ENCODE measurements at places on chromosomes 5 and 9.

- DNase-seq = no peak
These were observed 30.5 kb downstream of the LARS1 start for GRCh38 chr5:146151970-146152369.

DNA sequence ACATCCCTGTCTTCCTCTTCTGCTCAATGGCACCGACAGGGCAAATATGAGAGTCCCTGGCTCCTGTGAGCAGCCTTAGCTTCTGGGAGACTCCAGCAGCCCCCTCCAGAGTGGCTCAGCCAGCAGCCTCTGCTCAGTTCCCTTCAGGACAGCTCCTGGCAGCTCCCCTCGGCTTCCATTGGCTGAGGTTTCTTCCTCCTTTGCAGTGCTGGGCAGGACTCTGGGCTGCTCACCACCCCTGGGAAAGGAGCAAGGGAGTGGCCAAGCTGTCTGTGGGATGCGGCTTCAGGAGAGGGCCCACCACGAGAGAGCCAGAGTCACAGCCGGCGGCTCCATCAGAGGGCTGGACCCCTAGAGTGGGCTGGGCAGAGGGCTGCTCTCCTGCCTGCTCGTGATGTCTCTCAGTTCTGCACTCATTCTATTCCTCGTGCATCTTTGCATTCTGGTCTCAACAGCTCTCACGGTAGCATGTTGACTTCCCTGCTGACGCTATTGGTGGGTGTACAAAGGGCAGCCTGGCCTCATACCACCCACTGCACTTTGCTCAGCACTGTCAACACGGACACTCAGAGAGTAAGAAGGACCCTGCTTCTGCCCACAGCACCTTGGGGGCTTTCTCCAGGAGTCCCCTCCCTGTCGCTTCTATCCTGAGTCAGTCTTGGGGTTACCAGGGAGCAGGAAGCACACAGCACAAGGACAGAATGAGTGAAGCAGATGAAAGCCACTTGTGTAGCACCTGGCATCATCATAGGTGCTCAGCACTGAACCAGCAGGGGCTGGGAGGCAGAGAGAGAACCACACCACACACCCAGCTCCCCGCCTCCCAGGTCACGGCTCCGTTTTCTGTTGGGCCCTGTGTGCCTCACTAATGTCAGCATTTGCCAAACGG is 80.9 kb upstream of the ALDH1B1 start:
- no peak for DNase-seq

DNA sequence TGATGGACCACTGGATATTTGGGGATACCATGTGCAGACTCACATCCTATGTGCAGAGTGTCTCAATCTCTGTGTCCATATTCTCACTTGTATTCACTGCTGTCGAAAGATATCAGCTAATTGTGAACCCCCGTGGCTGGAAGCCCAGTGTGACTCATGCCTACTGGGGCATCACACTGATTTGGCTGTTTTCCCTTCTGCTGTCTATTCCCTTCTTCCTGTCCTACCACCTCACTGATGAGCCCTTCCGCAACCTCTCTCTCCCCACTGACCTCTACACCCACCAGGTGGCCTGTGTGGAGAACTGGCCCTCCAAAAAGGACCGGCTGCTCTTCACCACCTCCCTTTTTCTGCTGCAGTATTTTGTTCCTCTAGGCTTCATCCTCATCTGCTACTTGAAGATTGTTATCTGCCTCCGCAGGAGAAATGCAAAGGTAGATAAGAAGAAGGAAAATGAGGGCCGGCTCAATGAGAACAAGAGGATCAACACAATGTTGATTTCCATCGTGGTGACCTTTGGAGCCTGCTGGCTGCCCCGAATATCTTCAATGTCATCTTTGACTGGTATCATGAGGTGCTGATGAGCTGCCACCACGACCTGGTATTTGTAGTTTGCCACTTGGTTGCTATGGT is 54.5 kb upstream of the HNRNPA0 start:
- no peak for DNase-seq

DNA sequence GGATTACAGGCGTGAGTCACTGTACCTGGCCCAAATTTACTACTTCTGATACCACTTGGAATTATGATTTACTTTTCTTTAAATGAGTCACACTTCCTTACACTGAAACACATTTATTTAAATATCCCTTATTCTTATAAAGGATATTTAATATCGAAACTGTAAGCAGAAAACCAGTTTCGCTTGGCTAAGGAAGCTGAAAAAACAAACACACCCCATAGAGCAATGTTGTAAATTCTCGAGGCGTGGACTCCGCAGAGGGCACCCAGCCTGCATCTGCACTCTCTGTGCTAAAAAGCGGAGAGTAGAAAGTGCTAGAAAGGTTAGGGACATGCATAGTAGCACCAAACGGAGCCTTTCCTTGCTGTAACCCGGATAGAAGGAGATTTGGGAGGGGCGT is 86.5 kb downstream of the HMCN2 start:
- no peak for DNase-seq

- no peak for DNase-seq
These were observed at the start of gene DDX4 for GRCh38 chr5:55737793-55738192. Gene DDX4, plus strand, starts transcription at chr5:55738061. Its CDS starts 903 bp downstream, at chr5:55738964.

DNA sequence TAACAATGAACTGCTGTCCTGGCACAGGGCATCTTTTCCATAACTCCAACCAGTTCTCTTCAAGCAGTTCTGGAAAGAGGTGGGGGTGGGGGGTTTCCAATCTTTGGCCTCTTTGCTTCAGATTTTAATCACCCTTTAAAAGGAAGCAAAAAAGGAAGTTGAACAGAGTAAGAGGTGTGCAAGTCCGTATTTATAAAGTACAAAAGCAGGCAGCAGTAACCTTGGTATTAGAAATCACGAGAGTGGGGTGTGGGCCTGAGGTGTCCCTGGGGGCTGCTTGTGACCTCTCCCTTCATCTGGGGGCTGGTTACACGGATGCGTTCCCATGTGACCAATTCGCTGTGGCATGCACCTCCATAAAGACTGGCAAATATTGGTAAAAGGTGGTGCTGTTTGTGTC is 70.5 kb downstream of the PTCH1 start:
- no peak for DNase-seq
